ENCODE measurements at places on chromosomes 2 and 18.

- DNase-seq, result no peak
Measured at GRCh38 chr2:206481056-206481455, 37.7 kb downstream of the ADAM23 start.

- no peak for DNase-seq
Measured at GRCh38 chr18:76874642-76875389, 52.5 kb downstream of the ZNF236 start.

- DNase-seq, result no peak
Measured at GRCh38 chr18:79445696-79446561, 50.2 kb downstream of the NFATC1 start.

GRCh38 chr2:124283096-124283495, 258.0 kb downstream of the CNTNAP5 start:
- DNase-seq, result no peak

DNA sequence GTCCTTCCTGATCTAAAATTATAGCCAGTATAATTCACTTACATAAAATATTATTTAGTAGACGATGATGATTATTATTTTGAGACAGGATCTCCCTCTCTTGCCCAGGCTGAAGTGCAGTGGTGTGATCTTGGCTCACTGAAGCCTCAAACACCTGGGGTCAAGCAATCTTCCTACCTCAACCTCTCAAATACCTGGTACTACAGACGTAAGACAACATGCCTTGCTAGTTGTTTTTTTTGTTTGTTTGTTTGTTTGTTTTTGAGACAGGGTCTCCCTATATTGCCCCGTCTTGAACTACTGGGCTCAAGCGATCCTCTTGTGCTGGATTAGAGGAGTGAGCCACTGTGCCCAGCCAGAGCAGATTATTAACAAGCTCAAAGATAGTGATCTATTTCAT, 399.1 kb upstream of the ZNF804A start:
- DNase-seq, result no peak
